Fibroblast of skin of scalp (primary cell): ENCODE measurements at places on chromosomes 7 and 10.

DNA sequence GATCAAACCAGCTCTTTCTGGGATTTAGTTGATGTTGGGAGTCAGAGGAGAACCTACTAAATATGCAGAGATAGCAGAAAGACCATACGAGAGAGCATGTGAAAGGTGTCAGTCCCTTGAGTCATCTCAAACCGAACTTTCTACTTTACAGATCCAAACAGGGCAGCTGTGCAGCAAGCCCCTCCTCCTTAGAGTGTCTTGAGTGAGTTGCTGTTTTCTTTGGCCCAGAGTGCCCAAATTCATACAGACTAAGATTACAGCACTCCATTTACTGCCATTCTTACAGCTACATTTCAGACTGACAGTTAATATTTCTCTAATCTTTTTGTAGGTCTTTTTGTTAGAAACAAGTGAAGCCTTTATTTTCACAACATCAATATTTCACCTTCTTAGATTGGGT is 53.4 kb downstream of the NRCAM start:
- DNase-seq: peak; percentile 38

GRCh38 chr7:108034586-108034985 is 31.6 kb upstream of the LAMB1 start:
- no peak for DNase-seq

DNA sequence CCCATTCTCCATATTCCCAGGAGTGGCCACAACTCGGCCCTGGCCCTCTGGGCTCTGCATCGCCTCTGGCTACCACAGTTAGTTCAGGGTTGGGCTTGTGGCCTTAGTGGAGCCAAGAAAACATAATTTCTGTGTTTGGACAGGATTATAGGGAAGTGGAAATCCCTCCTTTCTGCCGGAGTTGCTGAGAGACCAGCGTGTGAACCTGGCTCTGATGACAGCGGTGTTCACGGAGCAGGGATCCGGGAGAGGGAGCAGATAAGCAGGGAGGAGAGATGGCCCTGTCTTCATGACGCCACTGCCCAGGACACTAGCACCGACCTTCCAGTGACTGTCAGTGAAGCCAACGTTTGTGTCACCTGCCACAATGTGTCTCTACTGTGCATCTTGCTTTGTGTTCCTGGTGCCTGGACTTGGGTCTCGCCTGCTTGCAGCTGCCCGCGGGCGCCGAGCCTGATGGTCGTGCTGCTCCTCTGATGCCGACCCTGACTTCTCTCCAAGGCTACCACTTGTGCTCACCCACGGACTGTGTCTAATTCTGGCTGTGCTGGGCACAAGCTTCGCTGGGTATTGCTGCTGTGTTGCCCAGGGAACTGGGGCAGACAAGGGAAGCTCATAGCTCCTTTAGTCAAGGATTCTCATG is 67.0 kb upstream of the VIPR2 start:
- DNase-seq: no peak

GRCh38 chr7:17027143-17027788 is 145.5 kb upstream of the AGR3 start:
- no peak for DNase-seq

DNA sequence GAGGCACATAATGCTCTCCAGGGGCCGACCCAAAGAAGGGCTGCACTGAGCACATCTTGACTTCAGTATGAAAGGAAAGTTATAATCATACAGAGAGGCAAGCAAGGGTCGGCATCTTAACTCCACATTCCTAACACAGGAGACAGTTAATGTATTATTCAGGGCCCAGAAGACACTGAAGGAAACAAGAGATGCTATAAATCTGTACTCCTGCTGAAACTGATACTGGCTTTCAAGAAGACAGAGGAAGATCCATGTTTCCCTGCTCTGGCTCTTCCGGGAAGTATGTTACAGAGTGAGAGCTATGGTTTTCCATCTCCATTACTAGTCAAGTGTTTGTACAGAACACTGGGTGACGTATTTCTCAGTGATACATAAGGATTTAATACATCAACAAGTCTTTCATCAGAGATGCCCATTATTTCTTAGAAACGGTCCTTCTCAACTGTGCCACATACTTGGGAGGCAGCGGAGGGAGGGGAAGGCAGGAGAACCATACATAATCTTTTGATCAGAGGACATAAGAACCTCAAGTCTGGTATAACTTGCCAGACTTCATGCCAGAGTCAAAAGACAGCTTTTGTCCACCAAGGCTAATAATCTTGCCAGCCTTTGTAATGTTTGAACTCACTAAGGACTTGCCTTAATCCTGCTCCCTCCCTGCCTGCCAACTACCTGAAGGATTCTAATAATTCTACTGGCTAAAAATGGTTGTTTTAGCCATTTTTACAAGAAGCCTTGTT is 58.1 kb downstream of the ENO4 start:
- DNase-seq: no peak

DNA sequence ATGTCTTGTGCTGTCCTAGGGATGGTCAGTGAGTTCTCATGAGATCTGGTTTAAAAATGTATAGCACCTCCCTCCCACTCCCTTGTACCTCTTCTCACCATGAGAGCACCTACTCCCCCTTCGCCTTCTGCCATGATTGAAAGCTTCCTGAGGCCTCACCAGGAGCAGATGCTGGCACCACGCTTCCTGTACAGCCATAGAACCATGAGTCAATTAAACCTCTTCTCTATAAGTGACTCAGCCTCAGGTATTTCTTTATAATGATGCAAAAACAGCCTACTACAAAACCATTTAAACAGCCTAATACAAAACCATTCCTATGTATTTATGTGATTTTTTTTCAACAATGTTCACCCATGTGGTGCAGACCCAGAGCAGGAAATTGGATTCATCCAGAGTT is 32.0 kb downstream of the KDM7A start:
- no peak for DNase-seq

GRCh38 chr7:117835016-117835664 is 38.1 kb downstream of the CTTNBP2 start:
- no peak for DNase-seq

DNA sequence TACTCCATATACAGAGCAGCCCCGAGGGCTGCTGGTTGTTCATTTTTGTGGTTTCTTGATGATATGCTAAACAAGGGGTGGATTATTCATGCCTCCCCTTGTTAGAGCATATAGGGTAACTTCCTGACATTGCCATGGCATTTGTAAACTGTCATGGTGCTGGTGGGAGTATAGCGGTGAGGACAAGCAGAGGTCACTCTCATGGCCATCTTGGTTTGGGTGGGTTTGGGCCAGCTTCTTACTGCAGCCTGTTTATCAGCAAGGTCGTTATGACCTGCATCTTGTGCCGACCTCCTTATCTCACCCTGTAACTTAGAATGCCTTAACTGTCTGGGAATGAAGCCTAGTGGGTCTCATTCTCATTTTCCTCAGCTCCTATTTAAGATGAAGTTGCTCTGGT is 31.3 kb downstream of the GNAT3 start:
- peak; percentile 29 for DNase-seq

- no peak for DNase-seq
Observed at GRCh38 chr10:12974491-12975199, 26.9 kb downstream of the CCDC3 start.

GRCh38 chr7:37259319-37259821 is 189.3 kb downstream of the ELMO1 start:
- DNase-seq: no peak

DNA sequence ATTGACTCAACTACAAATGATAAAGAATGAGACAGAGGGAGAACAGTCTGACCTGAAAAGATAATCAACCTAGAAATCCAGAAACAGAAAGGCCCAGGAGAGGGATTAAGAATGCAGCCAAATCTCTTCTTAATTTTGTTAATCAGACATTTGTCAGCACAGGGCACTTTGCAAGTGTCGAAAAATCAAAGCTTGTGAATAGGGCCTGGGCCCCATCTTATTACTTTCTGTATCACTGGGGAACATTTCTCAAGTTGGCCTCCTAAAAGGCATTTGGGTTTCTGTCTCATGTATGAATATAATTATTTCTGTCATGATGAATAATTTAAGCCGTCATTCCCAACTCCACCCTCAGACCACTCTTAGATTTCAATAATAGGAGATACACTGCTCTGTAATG is 308.4 kb upstream of the PRKCQ start:
- no peak for DNase-seq

- DNase-seq: peak; percentile 67
Observed at GRCh38 chr10:11724938-11725776, 17.0 kb upstream of the ECHDC3 start.

DNA sequence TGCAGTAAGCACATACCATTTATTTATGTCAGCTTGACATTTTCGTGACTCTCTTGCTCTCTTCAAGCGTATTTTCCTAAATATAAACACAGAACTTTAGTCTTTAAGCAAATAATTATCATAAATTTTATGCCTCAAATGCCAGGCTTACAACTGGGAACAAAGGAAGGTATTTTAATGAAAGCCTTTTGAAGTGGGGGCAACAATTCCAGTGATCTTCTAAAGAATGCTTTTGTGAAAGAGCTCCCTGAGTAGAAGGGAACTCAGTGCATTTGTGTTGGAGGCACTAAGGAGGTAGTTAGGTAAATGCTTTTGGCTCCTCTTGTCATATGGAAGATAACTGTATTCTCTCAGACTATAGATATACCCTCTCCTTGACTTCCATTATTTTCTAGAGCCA is 104.9 kb downstream of the VPS50 start:
- DNase-seq: no peak

DNA sequence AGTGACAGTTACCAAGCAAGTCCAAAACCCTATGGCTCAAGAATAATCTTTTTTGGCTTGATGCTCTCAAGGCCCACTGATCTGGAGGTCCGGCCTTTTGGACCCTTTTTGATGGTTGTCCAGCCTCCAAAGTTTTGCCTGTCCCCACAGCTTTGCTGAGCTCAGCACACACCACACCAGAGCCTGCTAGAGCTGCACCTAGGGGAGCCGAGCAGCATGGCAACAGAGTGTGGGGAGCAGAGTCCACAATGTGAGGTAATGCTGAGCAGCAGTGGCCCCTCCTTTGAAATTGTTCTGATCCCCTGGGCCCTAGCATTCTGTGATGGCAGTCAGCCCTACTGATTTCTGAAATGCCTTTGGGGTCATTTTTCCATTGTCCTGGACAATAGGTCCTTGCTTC is 9.3 kb downstream of the GIMAP7 start:
- no peak for DNase-seq
